ENCODE measurements at places on chromosomes 12 and 14.
A peak's percentile ranks its signal among the peaks of the same experiment; 100 is the strongest.

DNA sequence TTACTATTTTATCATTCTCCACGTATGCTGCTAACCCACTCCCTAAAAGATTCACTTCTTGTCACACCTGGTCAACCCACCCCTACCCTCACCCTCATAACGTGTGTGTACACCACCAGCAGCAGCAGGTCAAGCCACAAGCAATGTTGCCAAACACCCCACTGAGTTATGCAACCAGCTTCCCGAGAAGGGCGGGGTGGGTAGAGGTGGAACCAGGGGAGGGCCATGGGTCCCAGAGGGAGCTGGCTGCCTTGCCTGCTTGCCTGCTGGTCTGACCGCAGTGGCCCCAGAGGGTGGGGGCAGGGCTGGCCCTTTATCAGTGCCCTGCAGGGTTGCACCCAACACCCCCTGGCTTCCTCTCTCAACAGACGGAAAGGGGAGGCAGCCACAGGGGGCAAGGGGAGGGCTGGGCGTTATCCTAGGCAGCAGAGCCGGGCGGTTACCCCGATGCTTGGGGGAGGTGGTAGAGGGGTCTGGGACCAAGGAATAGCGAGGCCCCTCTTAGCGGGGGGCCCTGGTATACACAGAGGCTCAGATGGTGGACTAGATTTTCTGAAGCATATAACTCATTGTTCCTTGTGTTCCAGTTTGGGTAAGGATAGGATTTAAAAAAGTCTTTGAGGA, 3.5 kb upstream of the NFE2 start:
- peak; percentile 18 for DNase-seq

- no peak for DNase-seq
Observed at GRCh38 chr12:109765446-109765810, 51.8 kb downstream of the FAM222A start.

- no peak for DNase-seq
Observed at GRCh38 chr12:112998987-112999767, 20.9 kb downstream of the OAS2 start.

DNA sequence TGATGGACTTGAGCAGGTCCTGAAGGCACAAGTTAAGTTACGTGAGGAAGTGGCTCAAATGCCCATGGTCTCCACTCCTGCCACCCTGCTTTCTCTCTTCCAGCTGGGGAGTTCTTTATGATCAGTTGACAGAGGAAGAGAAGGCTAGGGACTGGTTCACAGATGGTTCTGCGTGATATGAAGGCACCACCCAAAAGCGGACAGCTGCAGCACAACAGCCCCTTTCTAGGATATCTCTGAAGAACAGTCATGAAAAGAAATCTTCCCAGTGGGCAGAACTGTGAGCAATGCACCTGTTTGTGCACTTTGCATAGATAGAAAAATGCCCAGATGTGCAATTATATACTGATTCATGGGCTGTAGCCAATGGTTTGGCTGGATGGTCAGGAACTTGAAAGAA, 162.4 kb upstream of the FSCB start:
- no peak for DNase-seq

DNA sequence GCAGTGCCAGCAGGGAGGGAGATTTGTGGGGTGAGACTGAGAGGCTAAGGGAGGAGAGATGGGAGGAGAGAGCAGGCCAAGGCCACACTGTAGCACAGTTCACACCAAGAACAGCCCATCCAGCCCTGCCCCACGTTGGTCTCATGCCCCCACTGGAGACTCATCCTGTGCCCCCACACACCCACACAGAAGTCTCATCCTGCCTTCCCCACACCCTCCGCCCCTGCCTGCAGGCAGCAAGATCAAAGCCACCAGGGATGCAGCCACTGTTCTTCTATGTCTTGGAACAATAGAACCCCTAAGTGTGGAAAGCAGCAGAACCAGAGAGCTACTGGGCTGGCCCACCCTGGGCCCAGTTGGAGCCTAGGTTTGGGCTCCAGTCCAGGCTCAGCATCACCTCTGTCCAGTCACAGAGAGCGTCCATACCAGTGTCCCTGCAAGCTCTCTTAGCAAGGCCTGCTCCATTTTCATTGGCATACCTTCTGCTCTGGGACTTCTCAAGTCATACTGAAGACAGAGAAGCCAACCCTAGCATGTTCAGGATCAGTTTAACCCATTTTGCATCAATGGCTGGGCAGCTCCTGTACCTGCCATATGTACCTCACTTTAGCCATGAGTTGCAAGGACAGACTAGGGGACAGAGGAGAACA, 31.7 kb upstream of the HDAC7 start:
- no peak for DNase-seq

- DNase-seq, result no peak
Observed at GRCh38 chr14:89900802-89901201, 53.7 kb downstream of the EFCAB11 start.

- DNase-seq, result no peak
Observed at GRCh38 chr12:32140877-32141276, 34.2 kb downstream of the BICD1 start.

DNA sequence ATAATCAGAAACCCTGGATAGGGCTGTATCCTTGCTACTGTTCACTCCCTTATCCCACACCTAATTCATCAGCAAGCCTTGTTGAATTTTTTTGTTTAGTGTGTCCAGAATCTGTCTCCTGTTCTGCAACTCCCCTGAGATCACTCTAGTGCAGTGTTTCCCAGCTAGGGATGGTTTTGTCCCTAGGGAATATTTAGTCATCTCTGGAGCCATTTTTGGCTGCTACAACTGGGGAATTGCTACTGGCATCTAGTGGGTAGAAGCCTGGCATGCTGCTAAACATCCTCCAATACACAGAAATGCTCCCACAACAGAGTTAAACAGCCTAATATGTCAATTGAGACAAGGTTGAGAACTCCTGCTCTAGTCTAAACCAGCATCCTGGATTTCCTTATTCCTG, 248.0 kb downstream of the NPAS3 start:
- DNase-seq, result no peak

DNA sequence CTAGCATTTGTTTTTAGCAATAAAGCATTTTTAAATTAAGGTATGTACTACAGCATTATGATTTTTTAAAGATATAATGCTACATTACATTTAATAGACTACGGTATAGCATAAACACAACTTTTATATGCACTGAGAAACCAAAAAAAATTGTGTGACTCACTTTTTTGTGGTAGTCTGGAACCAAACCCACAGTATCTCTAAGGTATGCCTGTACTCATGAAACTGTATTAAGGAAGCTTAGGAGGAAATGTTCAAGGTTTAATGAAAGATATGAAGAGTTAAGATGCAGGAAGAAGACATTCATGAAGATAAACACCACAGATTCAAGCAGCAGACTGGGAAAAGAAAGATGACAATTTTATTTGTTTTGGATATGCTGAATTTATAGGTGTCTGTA, 51.7 kb downstream of the PPP1R12A start:
- DNase-seq, result peak; percentile 10

- DNase-seq, result no peak
Observed at GRCh38 chr14:25820368-25820767, 770.4 kb upstream of the STXBP6 start.

- DNase-seq, result no peak
Observed at GRCh38 chr12:32545413-32545980, 133.6 kb upstream of the DNM1L start.

DNA sequence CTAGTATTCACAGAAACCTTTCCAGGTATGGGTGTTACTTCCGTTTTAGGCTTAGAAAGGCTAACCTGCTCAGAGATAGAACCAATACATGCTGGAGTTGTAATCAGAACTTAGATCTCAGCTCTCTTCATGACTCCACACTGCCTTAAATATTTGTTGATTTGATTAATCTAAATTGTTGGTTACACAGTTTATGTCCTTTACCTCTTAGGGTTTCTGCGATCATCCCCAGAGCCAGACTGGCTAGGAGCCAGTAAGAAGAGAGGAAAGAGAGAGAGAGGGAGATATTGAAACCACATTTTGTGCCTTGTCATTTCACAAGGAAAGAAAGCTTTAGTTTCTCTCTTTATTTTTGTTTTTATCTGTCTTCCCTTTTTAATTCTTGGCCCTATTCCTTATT, 16.8 kb upstream of the MGP start:
- no peak for DNase-seq

- DNase-seq, result no peak
Observed at GRCh38 chr12:49111206-49111605, 559 bp upstream of the LMBR1L start.

- DNase-seq, result no peak
Observed at GRCh38 chr14:29320286-29320685, 553.7 kb downstream of the FOXG1 start.

- DNase-seq, result no peak
Observed at GRCh38 chr14:51592836-51593235, 58.9 kb upstream of the FRMD6 start.

GRCh38 chr14:67837011-67837624, 17.5 kb downstream of the RAD51B start:
- DNase-seq, result peak; percentile 68

- DNase-seq, result no peak
Observed at GRCh38 chr12:25531502-25532052, 21.5 kb downstream of the LMNTD1 start.

- DNase-seq, result no peak
Observed at GRCh38 chr14:95524706-95525512, 8.5 kb upstream of the SYNE3 start.

- no peak for DNase-seq
Observed at GRCh38 chr12:127400221-127400620, 866.7 kb upstream of the TMEM132C start.

DNA sequence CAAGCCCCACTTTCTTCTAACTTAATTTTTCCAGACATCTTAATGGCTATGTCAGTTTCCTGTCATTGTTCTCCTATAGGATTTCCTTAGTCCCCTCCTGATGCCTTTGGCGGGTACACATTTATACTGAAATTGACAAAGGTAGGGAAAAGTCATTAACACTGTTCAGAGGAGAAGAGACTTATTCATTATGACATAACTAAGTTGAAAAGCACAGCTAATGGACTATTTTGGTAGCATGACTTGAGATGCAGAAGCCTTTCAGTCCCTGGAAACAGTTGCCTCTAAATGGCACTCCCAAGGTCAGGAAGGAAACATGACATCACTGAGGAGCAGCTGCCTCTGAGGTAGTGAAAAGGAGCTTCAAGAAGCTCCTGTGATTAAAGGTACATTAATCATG, 317.5 kb upstream of the KITLG start:
- DNase-seq, result no peak

GRCh38 chr12:54017027-54017788, 8.4 kb downstream of the HOXC8 start:
- no peak for DNase-seq

GRCh38 chr12:122190842-122191668, 8.1 kb downstream of the LRRC43 start:
- DNase-seq, result peak; percentile 63

GRCh38 chr12:69739287-69740191, 879 bp downstream of the RAB3IP start:
- peak; percentile 63 for DNase-seq

DNA sequence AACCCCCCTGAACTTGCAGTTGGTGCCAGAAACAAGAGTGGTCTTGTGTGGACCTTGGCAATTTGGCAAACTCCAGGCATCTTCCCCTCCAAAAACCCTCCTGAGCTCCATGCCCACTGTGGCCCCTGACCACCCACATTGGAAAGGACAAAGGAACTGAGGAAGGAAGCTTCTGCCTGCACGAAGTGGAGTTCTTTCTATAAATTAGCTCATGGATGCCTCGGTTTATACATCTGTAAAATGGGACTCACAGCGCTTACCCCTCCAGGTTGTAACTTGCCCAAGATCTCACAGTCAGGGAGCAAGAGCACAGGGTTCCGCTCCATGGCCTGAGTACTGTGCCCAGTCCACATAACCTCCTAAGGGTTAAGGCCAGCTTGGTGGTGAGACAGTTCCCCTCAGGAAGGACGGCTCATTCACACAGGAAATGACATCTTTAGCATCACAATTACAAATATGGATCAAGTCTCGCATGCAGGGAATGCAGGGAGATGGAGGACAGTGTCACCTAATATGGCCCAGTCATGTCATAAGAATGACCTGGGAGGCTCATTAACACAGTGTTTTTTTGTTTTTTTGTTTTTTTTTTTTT, 66.6 kb downstream of the CLMN start:
- DNase-seq, result no peak

DNA sequence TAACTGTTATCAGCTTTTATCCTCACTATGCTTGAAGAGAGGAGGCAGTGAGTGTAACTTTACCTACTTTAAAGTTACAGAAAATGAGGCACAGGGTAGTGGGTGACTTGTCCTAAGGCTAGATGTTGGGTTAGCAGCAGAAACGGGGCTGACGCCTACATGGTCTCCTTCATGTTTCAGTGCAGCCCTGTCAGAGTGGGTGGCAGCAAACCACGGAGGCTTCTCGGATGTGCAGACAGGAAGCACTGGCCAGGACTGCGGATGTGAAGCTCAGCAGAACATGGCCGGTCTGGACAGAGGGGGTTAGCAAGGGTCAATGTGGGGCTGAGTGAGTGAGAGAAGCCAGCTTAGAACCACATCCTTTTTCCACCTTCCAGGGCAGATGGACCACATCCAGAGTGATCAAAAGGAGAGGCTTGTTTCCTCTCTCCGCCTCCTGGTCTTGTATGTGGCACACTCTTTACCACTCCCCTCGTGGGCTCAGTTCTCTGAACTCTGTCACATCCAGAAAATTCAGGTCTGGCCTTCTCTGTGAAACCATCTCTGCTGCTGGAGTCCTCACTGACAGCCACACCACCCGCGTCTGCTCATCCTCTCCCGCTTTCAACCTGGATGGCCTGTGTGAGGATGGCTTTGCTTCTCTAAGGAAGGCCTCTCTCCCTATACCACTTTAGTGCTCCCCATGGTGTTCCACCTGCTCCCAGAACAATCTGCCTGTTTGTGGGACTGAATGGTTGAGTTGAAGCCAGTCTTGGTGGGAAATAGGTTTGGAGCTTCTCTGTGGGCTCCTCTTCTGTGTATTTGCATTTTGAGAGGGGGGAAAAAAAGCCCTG, 14.1 kb downstream of the SUSD6 start:
- peak; percentile 66 for DNase-seq

DNA sequence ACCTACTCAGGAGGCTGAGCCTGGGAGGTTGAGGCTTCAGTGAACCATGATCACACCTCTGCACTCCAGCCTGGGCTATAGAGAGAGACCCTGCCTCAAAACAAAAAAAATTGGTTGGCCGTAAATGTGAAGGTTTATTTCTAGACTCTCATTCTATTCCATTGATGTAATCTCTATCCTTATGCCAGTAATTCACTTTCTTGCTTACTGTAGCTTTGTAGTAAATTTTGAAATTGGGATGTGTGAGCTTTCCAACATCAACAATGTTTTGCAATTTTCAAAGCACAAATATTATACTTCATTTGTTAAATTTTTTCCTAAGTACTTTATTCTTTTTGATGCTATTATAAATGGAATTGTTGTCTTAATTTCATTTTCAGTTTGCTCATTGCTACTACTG, 24.6 kb downstream of the LIN52 start:
- no peak for DNase-seq

- DNase-seq, result no peak
Observed at GRCh38 chr14:23387916-23388882, 11.4 kb downstream of the CMTM5 start.

- no peak for DNase-seq
Observed at GRCh38 chr12:93549174-93549573, 23.3 kb upstream of the SOCS2 start.
